Liver (tissue), 10 donors: ENCODE measurements at places on chromosomes 4 and X. TPM values are rescaled to one million over a fixed set of nuclear protein-coding genes. Genes with fewer than 3 reads are reported as not detected.

HSD17B13 gene
- polyA plus RNA-seq = 25.3 TPM

DNA sequence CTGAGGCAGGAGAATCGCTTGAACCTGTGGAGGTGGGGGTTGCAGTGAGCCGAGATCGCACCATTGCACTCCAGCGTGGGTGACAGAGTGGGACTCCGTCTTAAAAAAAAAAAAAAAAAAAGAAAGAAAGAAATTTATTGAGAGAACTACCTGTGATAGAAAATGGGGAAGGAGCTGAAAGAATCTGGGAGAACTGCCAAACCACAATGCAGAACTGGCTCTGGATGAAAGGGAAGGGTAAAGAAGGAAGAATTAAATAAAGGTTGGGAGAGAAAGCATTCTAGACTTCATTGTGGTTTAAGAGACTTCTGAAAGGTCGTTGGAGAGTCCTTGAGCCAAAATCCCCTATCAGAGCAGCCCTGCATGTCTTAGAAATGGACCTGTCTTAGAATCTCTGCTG is 567.9 kb upstream of the HTR2C start:
- no peak for DNase-seq

SLC49A3 gene
- 0.40 TPM for polyA plus RNA-seq

GRCh38 chrX:115388879-115389278 is 99.4 kb downstream of the LUZP4 start:
- DNase-seq = no peak

- no peak for DNase-seq
Measured at GRCh38 chr4:68338625-68339024, 11.3 kb downstream of the YTHDC1 start.

DNA sequence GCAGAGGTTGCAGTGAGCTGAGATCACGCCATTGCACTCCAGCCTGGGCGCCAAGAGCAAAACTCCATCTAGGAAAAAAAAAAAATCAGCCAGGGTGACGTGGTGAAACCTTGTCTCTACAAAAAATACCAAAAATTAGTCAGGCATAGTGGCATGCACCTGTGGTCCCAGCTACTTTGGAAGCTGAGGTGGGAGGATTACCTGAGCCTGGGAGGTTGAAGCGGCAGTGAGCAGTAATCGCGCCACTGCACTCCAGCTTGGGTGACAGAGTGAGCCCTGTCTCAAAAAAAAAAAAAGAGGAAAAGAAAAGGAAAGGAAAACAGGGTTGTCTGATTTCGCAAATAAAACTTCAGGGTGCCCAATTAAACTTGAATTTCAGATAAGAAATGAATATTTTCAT is 106.1 kb downstream of the RBM47 start:
- DNase-seq = no peak

DNA sequence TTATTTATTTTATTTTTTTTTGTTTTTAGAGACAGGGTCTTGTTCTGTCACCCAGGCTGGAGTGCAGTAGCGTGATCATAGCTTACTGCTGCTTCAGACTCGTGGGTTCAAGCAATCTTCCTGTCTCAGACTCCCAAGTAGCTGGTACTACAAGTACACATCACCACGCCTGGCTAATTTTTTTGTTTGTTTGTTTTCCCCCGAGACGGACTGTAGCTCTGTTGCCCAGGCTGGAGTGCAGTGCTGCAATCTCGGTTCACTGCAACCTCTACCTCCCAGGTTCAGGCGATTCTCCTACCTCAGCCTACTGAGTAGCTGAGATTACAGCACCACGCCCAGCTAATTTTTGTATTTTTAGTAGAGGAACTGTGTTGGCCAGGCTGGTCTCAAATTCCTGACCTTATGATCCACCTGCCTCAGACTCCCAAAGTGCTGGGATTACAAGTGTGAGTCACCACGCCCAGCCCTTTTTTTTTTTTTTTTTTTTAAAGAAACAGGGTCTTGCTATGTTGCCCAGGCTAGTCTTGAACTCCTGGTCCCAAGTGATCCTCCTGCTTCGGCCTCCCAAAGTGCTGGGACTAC is 32.2 kb downstream of the COPS4 start:
- DNase-seq = no peak

SMIM10L2A gene
- polyA plus RNA-seq = 0.09 TPM

GRCh38 chr4:160386846-160387245 is 1284.0 kb downstream of the RAPGEF2 start:
- no peak for DNase-seq

DNAAF6 gene
- not detected for polyA plus RNA-seq

DNA sequence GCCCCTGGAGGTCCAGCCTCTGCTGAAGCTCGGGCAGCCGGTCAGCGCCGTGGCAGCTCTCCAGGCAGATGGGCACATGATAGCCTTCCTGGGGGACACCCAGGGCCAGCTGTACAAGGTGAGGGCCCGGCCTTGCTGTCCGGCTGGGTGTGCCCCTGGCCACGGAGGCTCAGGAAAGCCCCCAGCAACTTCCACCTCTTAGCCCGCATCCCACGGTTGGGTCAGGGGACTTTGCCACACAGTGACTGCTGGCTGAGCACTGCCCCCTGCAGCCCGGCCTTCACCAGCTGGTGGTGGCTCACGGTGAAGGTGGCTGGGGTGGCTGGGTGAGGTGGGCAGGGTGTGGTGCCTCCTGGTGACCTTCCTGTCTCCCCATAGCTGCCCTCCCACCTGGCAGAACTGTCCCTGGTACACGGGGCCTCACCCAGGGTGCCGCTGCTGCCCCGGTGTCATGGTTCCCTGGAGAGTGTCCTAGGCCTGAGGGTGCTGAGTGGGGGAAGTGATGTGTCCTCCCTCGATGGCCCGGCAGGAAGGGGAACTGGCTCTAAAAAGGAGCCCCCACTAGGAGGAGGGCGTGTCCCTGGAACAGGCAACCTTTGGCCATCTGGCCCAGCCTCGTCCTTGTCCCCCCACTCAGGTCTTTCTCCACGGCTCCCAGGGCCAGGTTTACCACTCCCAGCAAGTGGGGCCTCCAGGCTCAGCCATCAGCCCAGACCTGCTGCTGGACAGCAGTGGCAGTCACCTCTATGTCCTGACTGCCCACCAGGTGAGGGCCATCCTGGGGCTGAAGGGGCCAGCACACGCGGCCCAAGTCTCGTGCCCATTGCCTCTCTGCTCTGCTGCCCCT is 4.5 kb downstream of the PLXNB3 start:
- DNase-seq = no peak

DNA sequence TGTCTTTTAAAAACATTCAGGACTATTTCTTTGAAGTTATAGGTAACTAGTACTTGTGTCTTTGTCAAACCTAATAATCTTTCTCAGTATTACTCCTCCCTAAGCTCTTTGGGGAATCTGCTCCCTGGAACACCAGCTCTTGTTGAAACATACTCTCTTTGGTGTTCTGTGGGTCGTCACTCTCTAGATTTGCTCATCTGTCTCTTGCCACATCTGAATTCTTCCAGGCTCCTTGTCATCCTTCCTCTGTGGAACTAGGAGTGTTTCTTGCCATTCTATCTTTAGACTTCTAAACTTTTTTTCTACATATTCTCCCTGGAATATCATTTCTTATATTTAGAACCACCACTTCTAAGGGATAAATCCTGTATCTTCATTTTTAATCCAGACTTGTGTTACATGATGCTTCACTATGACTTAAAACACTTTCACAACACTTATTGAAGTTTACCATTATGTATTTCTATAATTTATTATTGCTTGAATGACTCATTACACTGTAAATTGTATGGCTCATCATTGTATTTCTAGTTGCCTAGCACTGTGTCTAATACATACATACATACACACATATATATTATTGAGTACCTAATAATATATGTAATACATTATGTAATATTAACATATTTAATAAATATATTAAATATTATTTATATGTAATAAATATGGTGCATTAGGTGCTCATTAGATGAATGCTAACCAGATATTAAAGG is 186.1 kb downstream of the TMA16 start:
- no peak for DNase-seq

DNA sequence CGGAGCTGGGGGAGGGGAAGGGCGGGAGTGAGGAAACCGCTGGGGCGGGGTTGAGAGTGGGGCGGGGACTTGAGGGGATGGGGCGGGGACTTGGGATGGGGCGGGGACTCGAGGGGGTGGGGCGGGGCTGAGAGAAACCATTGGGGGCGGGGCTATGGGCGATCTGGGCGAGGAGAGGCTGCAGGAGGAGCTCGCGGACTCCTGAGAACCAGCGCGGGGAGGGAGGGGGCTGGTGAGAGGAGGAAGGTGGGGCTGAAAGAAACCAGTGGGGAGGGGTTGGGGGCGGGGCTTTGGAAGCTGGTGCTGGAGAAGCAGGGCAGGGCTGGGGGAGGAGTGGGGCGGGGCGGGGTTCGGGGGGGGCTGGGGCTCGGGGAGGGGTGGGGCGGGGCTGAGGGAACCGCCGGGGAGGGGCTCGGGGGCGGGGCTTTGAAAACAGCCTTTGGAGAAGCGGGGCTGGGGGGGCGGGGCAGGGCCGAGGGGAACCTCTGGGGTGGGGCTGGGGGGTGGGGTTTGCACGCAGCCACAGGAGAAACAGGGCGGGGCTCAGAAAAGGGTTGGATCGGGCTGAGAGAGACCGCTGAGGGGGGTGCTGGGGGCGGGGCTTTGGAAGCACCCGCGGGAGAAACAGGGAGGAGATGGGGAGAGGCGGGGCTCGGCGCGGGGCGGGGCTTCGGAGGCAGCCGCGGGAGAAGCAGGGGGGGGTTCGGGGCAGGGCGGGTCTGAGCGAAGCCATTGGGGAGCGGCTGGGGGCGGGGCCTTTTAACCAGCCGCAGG is 777 bp upstream of the EOLA2 start:
- peak; percentile 92 for DNase-seq

GRCh38 chrX:140343226-140343868 is 161.5 kb downstream of the SOX3 start:
- no peak for DNase-seq

DNA sequence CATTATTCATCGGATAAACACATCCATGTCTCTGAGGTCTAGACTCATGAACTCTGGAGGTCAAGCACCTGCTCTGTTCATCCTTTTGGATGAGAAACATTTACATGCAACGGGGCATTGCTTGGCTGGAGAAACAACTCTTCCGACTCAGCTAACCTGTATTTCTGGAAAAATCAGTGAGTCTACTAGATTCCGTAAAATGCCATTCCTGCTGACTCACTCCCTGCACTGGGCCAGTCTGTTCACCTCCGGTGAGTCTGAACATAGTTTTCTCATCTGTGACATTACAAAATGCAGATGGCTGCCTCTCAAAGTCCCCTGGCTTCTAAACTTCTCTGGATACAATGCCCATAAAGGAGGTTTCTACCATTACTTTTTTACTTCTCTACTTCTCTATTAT is 185.7 kb upstream of the HS3ST1 start:
- DNase-seq = no peak

GRCh38 chrX:100586747-100587146 is 2.0 kb downstream of the TNMD start:
- no peak for DNase-seq

- DNase-seq = no peak
Measured at GRCh38 chrX:13144927-13145655, 100.7 kb upstream of the FAM9C start.

DNA sequence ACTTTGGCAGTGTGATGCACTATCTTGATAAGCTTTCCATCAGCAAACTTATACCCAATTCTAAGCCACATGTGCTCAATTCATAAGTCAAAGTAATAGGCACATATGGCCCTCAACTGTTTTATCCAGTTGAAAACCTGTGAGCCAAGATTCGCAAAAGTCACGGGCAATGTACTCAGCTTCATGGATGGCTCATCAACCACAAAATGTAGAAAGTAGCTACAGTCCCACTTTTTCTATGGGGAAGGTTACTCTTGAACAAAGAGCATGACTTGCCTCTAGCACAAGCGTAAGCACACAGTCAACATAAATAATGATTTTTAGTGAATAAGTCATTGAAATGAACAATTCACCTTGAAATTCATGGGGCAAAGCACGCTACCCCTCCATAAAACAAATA is 25.1 kb upstream of the DDX53 start:
- no peak for DNase-seq

KIF4A gene
- polyA plus RNA-seq = 0.92 TPM

DNA sequence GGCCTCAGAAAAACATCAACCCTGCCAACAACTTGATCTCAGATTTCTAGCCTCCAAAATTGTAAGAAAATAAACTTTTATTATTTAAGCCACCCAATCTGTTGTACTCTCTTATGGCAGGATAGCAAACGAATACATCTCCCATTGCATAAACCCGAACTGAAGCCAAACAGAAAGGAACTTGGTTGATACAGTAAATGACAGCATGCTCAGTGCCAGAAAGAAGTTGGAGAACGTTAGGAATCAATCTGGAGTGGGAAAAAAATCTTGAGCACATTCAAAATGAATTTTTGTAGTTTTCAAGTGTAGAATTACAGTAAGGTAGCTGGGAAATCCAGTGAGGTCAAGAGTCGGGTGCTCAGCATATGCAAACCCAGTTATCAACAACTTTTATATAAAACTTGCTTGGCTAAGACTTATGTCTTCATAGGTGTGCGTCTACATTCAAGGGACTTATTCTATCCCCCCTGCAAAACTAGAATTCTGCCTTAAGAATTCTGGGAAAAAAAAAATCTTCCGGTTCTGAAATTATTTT is 157.5 kb upstream of the ANKRD50 start:
- DNase-seq = no peak

DNA sequence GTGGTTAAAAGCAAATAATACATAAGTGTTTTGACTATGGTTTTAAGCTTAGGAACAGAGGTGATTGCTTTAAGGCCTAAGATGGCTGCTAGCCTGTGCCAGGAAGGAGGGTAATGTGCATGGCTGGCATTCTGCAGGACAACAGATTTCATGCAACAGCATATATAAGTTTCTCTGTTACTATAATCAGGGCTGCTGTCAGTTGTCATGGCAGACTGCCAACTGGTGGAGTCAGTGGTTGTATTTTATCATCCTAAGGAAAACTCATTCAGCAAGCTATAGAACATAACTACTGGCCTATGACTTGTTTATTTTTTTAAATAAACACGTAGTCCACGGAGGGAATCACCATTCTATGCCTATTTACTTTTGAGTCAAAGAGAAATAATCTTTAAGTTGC is 77.7 kb upstream of the DCAF8L1 start:
- no peak for DNase-seq

AKAP4 gene
- polyA plus RNA-seq = not detected
